ENCODE measurements at places on chromosomes 5 and 9.

DNA sequence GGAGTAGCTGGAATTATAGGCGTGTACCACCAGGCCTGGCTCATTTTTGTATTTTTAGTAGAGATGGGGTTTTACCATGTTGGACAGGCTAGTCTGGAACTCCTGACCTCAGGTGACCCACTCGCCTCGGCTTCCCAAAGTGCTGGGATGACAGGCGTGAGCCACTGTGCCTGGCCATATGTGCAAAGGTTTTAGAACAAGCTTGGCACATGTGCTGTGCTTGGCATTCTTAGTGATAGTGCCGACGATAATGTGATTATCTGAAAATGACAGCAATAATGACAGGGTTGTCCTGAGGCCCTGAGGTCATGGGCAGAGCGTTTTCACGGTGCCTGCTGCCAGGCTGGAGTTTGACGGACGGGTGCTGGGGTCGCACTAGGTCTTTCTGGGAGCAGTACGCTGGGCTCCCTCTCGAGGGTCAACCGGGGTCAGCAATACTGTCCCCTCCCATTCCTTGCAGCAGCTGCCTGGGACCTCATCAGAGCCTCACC lies 42.6 kb downstream of the HMCN2 start:
- no peak for DNase-seq

GRCh38 chr5:58860680-58861079 lies 277.8 kb downstream of the RAB3C start:
- DNase-seq = no peak

DNA sequence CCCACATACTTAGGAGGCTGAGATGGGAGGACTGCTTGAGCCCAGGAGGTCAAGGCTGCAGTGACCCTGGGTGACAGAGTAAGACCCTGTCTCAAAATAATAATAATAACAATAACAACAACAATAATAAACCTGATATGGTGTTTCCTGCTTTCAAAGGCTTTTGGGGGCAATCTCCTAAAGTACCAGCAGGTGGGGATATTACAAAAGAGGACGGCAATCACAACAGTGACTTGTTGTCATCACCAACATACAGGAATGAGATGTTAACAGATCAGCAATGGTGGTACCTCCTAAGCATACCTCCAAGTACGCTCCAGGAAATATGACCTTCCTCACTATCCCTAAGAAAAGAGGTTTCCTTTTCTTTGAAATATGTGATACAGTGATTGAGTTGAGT lies 91.1 kb upstream of the RNF180 start:
- DNase-seq = no peak

DNA sequence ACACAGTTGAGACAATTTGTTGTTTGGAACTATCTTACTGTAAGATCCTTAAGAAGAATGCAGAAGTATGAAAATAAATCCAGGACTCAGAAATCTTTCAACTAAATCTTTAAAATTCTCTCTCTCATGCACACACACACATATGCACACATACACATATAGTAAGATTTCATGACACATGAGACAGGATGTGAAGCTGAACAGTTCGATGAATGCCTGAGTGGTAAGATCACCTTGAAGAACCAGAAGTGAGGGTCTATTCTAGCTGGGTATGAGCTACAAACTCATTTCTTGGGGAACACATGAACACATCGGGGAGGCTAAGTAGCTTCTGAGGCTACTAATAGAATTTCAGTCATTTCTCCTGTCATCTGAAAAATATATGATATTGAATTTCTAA lies 153.6 kb downstream of the TMC1 start:
- DNase-seq = no peak

DNA sequence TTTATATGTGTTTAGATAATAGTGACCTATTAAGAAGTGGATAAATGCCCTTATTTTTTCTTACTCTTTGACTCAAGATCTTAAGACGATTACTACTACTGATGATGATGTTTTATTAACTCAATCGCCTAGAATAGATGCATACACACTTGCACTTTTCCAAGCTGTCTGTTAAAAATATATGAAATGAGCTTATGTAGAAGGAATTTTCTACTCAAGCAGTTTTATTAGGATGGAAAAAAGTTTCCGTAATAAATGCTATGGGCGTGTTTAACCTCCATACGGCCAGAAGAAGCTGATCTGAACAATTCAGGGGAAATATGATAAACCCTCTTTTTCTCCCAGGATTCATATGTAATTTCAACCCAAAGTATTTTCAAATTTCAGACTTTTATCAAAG lies 455.7 kb upstream of the MPDZ start:
- no peak for DNase-seq

- no peak for DNase-seq
These were observed 55.2 kb upstream of the PDE8B start for GRCh38 chr5:77155179-77155785.

- no peak for DNase-seq
These were observed 279.6 kb downstream of the ARRDC3 start for GRCh38 chr5:91103353-91104061.

DNA sequence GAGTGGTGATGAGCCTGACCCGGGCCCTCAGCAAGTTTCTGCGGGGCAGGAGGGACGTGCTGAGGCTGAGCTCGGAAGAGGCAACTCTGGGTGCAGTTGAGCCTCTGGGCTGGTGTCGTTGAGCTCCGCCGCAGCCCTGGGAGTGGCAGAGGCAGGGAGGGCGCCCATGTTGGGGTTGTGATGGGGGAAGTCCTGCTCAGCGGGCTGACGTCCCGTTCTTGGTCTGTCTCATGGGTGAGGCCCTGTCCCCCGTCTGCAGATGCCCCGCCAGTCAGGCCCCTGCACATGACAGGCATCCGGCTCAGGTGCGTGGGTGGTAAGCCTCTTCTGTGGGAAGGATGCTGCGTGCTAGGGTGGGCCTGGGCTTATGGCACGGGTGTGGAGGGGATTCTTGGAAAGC lies 64.3 kb downstream of the RXRA start:
- no peak for DNase-seq

DNA sequence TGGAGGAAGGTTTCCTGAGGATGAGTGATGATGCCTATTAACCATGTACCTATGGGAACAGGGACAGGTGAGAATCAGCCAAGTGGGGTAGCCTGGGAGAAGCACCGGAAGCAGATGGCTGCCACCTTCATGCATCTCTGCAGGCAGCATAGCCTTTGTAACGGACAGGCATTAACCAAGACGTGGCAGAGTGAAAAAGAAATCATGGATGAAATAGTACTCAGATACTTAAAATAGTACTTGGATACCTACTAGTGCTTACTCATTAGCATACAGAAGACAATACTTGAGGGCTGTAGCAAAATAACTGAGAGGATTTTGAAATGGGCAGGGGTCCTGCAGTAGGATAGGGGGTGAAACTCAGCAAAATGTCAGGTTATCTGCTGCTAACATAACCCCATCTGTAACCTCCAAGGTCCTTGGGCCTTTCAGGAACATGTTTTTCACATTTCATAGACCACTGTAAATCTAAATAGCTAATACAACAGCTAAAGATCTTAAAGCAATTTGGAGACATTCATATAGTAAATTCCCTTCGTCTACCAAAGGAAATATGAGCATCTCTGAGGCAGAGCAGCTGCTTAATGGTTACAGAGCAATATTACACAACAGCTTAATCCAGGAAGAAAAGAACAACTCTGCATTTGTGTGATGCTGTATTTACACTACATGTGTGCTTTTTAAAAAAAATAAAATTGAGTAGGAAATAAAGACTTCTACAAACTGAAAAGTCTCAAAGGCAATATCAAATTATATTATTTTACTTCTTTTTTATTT lies 154.3 kb downstream of the NFIB start:
- no peak for DNase-seq

DNA sequence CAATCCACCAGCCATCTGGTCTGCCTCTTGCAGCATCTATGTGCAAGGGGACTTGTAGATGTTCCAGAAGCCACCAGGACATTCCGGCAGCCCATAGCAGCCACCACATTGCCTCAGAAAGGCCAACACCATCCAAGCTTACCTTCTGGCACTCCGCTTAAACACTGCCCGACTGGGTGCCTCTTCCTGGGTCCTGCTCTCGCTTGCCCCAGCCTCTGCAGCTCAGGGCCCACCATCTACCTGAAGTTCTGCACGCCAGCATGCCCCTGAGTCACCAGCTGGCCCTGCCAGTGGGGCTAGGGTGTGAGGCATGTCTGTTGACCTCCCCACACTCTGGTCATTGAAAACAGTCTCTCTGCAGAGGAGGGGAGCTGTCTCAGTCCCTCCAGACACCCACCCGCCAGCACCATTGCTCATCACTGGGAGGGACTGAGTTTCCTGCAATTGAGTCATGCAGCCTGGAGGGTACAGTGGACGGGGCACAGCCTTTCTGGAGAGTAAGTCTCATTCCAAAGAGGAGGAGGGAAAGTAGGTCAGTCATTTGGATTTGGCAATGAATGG lies 16.9 kb upstream of the COL5A1 start:
- DNase-seq = no peak

DNA sequence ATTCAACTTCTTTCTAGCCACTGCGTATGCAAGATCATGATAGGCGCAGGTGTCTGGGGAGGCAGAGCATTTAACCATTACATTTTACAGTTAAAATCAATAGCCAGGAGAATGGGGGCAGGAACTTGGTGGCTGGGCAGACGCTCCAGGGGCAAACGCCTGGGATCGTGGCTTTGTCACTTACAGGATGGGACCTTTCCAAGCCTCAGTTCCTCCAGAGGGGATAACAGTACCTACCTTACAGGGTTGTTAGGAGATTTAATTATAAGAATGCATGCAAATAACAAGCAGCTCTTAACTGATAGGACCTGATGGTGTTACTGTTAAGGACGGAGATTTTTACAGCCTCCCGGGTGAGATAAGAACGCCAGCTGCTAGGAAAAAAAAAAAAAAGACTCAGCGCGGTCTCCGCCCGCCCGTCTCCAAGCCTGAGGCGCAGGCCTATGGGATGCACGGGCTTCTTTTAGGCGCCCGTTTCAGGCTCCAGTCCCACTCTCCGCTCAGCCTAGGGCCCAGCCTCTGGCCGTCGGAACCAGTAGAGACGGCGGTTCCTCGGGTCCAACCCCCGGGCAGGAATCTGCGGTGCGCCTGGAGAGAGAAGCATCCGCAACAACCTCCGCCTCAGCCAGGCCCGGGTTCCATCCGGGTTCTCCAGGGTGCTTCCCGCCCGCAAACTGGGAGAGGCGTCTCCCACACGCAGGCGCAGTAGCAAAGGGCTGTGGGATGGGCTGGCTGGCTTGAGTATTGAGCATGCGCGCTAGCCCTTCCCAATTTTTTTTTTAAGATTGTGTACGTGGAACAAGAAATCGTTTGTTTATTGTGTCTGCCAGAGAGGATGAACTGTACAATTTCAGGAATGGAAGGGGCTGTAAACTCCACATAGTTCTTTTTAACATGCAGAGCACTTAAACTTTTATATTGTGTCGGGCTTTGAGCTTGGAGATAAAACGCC lies at the start of gene FAM200C:
Gene FAM200C (minus strand): TSS at position 653 of the 952 bp plus-strand sequence. CDS start 4,564 bp downstream, outside the sequence.
- peak; percentile 80 for DNase-seq

DNA sequence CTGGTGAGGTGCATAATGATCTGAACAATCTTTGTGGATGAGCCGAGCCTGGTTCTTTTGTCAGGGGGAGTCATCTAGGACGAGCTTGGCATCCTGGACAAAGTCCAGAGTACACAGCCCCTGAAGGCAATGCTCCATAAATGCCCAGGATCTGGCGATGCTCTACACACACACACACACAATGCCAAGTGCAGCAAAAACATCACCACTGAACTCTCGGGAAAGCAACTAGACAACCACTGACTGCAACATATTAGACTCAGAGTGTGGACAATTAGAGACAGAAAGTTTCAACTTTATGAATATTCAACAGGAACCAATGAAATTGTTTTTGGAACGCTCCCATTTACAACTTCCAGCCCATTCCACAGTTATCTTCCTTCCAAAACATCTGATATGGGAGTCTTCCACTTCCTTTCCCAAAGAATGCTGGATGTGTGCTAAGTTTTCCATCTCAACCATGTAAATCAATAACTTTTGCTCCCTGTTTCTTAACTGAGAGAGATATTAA lies 227.6 kb upstream of the ANKRD55 start:
- peak; percentile 19 for DNase-seq

DNA sequence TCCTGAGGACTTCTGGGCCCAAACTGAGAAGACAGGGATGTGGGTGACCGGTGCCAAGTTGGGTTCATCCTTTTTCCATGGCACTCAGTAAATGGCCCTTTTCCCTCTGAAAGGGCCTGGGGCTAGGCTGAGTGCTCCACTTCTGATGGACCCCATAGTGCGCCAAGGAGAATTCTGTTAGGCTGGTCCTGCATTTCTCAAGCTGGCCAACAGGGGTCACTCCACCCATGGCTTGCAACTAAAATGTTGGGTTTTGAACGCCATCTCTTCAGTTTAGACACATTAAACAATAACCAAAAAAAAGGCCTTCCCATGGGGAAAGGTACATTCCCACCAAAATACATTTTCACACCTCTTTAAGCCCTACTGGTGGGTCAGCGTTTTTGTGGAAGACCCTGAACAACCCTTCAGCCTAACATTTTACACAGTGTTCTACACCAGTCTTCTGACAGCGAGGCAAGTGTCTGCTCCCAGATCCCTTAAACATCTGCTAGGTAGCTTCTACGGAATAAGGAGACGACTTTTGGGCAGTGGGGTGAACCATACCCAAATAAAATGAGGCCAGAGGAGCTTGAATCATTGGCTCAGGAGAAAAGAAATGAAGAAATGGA lies 27.3 kb downstream of the CNTFR start:
- no peak for DNase-seq

- no peak for DNase-seq
These were observed 69.6 kb upstream of the ABCA1 start for GRCh38 chr9:104997536-104997935.

DNA sequence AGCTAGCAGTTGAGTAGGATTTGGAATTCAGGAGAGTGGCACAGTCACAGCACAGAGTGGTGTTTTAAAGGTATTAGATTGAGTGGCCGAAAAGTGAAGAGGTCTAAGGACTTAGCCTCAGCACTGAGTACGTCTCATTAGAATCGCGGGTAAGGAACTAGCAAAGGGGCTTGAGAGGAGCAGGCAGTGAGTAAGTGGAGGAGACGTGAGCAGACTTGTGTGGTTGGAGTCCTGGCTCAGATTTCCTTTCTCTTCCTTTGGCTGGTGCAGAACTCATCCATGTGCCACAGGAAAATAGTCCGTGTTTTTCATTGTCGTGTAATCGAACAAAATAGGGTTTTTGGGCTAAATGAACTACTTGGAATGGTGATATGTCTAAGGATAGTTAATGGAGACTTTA lies 3.4 kb downstream of the EXOSC2 start:
- DNase-seq = no peak

- no peak for DNase-seq
These were observed 618.1 kb downstream of the SLCO4C1 start for GRCh38 chr5:101677961-101678360.
